Fibroblast of villous mesenchyme (primary cell): ENCODE measurements at places on chromosomes 2 and 18.

DNA sequence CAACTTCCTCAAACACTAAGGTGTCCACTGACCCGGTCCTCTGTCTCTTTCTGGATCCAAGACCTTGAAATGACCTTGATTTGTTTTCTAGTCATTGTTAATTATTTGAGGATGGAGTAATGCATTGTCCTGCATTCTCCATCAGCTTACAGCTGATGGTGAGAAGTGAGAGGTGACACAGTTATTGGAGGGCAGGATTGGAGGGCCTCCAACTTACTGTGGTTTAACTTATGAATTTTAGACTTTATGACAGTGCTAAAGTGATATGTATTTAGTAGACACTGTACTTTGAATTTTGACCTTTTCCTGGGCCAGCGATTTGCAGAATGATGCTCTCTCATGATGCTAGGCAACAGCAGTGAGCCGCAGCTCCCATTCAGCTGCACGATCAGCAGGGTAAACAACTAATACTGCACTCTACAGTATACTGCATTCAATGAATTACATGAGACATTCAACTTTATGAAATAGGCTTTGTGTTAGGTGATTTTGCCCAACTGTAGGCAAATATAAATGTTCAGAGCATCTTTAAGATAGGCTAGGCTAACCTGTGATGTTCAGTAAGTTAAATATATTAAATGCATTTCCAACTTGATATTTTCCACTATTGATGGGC lies 200.0 kb upstream of the MEX3C start:
- no peak for DNase-seq

GRCh38 chr18:26839609-26840008 lies 25.9 kb downstream of the AQP4 start:
- no peak for DNase-seq

DNA sequence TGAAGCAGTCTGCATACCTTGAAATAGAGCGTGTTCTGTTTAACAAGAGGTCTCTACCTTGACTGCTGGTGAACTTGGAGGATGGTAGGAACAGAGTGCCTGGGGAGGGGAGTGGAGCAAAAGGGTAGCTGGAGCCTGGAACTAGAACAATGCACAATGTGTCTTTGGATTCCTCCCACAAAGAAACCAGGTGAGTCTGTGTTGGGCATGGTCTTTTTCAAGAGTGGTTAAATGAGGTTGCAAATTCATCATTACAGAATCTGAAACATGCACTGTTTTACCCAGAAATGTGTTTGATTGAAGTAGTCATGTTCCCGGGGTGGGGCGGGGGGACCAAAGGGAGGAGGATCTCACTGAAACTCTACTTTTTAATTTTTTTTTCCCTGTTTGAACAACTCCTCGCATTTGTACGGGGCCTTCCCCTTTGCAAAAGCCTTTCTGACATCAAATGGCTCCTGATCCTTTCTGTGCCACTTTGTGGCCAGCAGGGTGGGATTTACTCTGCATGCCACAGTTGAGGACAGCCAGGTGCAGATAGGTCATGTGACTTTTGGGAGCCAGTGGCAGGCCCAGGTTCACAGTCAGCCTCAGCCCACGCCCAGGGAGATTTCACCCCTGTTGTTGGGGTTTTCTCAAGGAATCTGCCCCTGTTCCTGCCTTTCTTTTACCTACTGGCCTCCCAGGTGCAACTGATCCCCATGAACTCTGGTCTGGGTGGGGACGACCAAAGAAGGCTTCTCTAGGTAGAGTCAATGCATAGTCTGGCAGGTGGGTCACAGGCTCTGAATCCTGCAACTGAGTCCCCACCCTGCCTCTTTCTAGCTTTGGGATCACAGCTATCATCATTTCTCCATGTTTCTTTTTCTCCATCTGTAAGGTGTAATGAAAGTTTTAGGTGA lies 28.2 kb downstream of the MYCN start:
- DNase-seq: no peak

GRCh38 chr2:15751477-15751876 lies 159.8 kb downstream of the DDX1 start:
- DNase-seq: no peak

DNA sequence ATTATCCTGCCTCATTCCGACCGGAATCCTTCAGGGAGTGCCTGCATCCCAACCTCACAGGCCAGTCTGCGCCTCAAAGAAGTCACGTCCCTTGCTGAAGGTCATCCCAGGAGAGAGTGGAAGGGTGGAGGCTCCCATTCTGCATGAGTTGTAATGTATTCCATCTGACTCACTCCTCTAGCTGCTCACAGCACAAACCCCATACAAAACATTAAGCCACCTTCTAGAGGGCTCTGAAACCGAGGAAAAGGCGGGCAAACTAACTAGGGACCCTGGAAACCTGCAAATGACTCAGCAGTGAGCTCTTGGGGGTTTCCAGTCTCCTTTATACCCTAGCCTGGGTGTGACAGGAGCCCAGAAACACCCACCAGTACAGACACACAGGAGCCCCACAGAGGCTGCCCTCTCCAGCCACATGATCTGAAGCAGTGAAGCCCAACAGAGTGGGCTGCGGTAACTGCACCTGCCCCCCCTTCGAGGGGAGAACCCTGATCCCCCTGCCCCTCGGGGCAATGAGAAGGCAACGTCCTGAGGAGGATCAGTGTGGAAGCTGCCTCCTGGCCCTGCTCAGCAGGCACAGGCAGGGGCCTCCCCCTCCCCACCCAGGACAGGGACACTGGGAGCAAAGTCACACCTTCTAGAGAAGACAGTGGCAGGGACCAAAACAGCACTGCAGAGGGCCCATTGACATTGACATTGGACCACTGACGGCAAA lies 69.3 kb upstream of the SNTG2 start:
- no peak for DNase-seq

DNA sequence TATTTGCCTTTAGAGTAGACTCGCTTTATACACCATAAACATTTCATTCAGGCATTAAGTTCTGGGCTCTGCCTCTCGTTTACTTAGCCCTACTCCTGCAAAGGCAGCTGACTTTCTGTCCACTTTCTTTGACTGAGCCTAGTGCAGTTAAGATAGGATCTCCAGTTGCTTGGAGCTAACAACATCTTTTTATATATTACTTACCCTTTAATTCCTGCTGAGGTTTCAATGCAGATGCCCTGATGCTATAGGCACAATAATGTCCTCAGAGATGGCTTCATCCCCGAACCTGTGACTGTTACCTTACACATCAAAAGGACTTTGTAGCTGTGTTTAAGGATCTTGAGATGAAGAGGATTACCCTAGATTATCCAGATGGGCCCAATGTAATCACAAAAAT lies 505.8 kb upstream of the TNP1 start:
- no peak for DNase-seq

GRCh38 chr2:37638973-37639372 lies 32.5 kb downstream of the CDC42EP3 start:
- no peak for DNase-seq

- DNase-seq: peak; percentile 67
Measured at GRCh38 chr18:12657684-12658425, at the start of gene SPIRE1. SPIRE1 (minus strand) TSS chr18:12658107; CDS start chr18:12657866, 241 bp downstream.

- no peak for DNase-seq
Measured at GRCh38 chr2:194289712-194290346, 1367.2 kb upstream of the SLC39A10 start.
